Pons (tissue), 1 donor: ENCODE measurements at places on chromosomes 5 and 9.

GRCh38 chr5:115695310-115695880 lies 69.6 kb upstream of the TMED7 start:
- no peak for DNase-seq

DNA sequence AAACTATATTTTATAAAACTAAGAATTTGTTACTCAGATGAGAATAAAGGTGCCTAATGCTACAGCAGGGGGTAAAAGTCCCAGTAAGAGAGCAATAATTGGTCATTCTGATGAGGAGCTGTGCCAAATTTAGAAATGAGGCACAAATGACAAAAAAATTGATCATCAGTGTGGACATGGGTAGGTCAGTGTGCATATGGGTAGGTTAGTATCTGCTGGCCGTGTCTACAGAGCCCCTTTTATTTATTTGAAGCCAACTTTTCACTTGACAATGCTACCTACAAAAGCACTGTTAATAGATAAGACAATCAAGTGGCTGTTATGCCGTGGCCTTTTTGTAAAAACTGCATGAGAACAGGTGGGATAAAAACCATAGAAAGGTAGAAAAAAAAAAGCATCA lies 454.6 kb downstream of the RAB3C start:
- no peak for DNase-seq

DNA sequence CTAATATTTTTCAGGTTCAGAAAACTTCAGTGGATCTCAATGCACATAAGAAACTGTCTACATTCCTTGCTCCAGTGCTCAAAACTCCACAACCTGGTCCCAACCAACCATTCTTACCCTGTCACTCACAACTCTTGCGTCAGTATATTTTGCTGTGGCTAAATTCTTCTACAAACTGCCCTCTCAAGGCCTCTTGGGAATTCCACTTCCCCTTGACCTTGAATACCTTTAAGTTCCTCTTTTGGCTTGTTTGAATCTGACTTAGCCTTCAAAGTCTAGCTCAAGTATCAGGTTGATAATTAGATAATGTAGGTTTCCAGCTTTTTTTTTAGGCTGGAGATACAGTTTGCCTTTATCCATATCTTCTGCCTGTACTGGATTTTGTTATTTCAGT lies 128.3 kb downstream of the SLF1 start:
- DNase-seq: no peak

DNA sequence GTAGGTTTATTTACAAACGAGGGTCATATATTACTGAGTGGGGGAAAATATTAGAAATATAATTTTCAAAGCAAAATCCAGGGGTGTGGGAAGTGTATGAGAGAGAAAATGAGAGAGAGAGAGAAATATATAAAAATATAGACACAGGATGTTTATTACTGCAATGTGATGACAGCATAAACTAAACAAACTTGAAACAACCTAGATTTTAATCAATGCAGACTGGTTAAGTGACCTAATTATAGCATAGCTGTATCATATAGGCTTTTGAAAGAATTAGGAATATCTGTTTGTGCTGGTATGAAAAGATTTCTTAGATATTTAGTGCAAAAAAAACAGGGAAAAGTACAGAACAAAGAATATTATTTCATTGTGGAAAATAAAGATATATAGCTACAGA lies 280.5 kb downstream of the ACTL7B start:
- no peak for DNase-seq

GRCh38 chr9:129857207-129857606 lies 21.9 kb downstream of the USP20 start:
- DNase-seq: no peak

DNA sequence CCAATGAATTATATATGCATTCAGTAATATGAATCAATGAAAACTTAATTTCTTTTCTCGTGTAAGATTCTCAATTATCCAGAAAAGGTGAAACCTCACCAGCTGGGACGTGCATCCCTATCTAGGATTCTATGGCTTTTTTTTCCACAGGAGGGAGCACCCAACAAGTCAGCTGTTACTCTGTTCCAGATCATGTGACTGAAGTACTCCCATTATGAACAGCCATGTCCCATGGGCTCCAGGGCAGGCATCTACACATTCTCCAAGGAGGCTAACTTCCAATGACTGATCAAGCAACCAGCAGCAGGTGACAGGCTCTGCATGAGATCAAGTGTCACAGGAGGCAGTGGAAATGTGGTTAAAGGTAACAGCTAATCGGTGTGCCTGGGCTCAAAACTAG lies 118.8 kb downstream of the ELAVL2 start:
- no peak for DNase-seq

DNA sequence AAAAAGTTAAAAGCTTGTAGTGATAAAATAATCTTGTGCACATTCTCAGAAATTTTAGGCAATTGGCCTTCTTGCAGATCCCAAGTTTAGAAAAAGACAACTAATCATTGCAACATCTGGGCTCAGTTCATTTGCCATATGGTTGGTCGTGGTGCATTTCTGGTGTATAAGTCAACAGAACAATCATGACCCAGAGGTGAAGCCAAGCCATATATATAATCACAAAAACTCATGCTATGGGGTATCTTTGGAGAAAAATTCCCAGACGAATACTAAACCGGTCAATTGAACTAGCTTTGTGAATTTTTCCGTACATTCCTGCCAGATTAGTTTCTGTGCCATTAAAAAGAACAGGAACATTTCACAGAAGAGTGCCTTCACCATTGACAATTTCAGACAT lies 50.3 kb downstream of the FYB1 start:
- DNase-seq: no peak

- DNase-seq: no peak
Measured at GRCh38 chr9:91119142-91119541, 242.6 kb downstream of the AUH start.

GRCh38 chr5:92836855-92837755 lies 743.9 kb downstream of the NR2F1-AS1 start:
- DNase-seq: no peak

DNA sequence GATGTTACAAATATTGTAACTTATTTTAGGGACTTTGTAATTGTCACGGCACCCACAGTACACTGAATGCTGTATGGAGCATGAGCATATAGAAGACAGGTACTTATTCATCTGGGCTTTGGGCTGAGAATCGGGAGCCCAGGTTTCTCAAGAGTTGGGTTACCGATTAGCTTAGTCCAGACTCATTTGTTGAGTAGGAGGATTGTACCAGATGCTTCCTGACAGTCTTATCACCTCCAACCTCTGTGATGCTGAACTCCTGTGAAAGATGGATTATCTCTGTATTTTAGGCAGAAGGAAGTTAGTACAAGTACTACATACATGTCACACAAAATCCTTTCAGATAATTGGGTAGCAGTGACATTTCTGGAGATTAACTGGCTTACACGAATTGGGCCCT lies 79.2 kb downstream of the SV2C start:
- no peak for DNase-seq

- no peak for DNase-seq
Measured at GRCh38 chr5:24294333-24294732, 350.4 kb downstream of the CDH10 start.

- DNase-seq: peak; percentile 9
Measured at GRCh38 chr5:136084698-136085097, 47.9 kb upstream of the SMAD5 start.

GRCh38 chr9:134373269-134373668 lies 47.0 kb downstream of the RXRA start:
- no peak for DNase-seq

GRCh38 chr5:179169836-179170235 lies 109.7 kb downstream of the ZNF354C start:
- DNase-seq: no peak

- DNase-seq: no peak
Measured at GRCh38 chr9:127168756-127169574, 46.5 kb upstream of the ANGPTL2 start.

- peak; percentile 12 for DNase-seq
Measured at GRCh38 chr9:72486594-72486955, 34.8 kb upstream of the TMC1 start.

DNA sequence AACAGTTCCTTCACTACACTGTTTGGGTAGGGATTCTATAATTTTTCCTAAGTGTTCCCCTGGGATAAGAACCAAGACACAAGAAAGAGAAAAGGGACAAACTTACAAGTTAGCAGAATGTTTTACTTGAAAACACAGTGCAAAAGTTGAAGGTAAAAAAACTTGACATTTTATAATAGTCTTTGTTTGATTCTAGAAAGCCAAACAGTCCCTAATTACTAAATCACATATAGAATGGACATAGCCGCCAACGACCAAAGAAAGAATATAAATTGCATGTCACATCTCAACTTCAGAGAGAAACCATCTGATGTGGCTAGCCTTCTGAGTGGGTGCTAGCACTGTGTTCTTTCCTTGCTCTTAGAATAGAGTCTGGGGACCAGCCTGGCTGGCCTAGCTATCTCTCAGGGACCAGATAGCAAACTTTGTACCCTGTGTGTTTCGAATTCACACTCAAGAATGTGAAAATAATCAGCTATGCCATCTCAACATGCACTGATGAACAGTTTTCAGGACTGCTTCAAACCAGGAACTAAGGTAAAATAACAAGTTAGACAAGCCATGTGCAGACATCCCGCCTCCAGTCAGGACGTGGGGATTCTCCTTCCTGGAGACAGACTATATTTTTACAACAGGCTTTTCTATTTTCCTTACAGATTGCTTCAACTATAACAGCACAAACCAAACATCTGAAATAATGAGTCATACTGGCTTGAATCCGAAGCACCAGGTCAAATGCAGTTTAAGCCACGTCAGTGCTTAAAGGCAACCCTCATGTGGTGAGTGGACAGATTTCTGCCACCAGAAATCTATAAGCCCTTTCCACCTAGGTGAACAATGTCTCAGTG lies 53.7 kb downstream of the LHFPL2 start:
- no peak for DNase-seq

DNA sequence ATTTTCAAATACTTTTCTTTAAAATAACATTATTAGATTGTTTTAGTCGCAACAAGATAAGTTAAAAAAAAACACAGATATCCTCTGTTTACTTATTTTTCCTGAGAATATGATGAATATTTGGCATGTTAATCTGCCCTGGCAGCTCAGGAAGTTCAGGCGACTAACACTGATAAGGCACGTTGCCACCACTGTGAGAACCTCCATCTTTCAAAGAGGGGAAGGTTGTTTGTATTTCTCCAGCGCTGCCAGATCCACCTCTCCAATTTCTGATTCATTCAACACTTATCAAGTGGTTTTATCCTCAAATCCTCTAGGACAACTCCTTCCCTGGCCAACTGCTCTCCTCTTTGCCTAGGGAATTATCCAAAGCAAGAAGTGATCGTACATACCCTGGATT lies 21.8 kb downstream of the CTNNAL1 start:
- no peak for DNase-seq

- no peak for DNase-seq
Measured at GRCh38 chr9:98766586-98766985, 29.8 kb downstream of the ANKS6 start.

DNA sequence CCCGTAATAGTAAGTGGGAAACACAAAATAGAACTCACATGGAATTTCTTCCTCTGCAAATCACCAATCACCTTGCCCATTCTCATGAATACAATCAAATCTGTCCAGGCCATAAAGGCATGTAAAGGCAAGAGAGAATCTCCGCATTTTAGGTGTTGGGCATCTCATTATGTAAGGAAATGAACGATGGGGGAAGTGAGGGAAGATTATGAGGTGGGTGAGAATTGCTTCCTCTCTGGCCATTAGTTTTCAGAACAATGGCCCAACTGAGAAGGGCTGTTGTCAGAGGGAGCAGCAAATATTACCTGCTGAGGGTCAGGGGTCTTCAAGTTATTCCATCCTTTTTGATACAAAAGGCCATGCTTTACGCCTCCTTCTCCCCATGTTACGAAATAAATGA lies 455.1 kb downstream of the ARHGEF28 start:
- no peak for DNase-seq

DNA sequence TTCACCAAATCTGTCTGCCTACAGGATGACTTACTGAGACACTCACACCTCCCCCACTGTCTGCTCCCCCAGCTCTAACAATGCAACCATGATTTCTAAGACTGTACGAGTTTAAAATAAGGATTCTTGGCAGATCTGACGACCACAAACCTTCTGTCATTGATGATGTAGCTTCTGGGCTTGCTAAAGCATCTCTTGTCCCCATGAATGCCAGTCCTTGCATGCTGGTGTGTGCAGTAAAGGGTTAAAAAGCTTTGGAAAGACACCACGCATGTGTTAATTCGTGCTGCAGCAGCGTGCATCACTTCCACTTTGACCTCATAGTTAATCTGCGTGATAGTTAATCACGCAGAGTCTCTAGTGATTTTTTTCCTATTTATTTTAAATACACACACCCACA lies 411 bp upstream of the GABRG2 start:
- peak; percentile 2 for DNase-seq

DNA sequence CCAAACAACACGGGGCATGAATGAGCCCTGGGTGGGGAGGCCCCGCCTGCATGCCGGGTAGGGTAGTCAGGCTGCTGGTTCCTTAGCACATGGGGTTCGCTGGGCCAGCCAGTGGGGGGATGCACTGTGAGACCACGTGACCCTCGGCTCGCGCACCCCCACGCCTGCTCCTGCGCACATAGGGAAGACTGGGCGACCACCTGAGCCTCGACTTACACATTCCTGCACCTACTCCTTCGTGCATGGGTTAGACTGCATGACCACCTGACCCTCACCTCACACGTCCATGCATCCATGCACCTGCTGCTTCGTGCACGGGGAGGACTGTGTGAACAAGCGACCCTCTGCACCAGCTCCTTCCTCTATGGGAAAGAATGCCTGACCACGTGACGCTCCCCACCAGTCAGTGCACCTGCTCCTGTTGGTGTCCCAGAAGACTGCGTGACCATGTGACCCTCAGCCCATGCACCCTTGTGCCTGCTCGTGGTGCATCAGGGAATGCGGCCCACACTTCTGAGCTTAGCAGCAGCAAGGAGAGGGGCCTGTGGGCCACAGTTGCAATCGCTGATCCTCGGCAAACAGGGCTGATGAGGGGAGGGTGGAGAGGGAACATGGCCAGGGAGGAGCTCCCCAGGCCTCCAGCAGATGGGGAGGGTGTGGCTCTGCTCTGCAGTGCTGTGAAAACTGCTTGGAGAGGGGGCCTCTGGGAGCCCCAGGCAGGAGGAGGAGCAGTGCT lies 18.1 kb downstream of the LPCAT1 start:
- no peak for DNase-seq

GRCh38 chr5:176680226-176680563 lies 32.9 kb downstream of the TSPAN17 start:
- DNase-seq: no peak

DNA sequence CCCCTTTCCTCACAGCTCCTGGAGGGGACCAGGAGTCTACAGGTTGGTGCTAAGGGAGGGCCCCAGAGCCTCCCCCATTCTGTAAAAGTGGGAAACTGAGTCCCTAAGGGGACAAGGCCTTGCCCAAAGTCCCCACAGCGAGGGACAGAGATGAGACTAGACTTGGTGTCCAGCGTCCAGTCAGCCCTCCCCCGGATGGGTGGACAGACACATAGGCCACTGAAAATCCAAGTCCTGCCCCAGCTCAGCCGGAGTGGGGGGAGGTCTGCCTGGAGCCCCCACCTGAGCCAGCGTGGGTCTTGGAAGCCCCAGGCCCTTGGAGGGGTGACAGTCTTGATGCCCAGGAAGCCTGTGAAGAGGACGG lies 5.2 kb downstream of the BARHL1 start:
- DNase-seq: no peak

- DNase-seq: no peak
Measured at GRCh38 chr5:31237174-31237573, 43.7 kb downstream of the CDH6 start.

- no peak for DNase-seq
Measured at GRCh38 chr9:79570448-79571308, 1.1 kb upstream of the TLE4 start.
